ENCODE measurements at places on chromosomes 11 and 22.

- no peak for DNase-seq
These were observed 550.7 kb downstream of the MN1 start for GRCh38 chr22:27250886-27251285.

GRCh38 chr11:67382276-67383136 lies 9.1 kb upstream of the CLCF1 start:
- peak; percentile 72 for DNase-seq

- no peak for DNase-seq
These were observed 117.7 kb downstream of the CACNA1I start for GRCh38 chr22:39688186-39688785.

- no peak for DNase-seq
These were observed 4.3 kb upstream of the CHID1 start for GRCh38 chr11:914747-915501.

GRCh38 chr11:61445516-61445915 lies 15.6 kb downstream of the SDHAF2 start:
- no peak for DNase-seq

- DNase-seq: no peak
These were observed 2.8 kb downstream of the SPON1 start for GRCh38 chr11:13965337-13965736.

DNA sequence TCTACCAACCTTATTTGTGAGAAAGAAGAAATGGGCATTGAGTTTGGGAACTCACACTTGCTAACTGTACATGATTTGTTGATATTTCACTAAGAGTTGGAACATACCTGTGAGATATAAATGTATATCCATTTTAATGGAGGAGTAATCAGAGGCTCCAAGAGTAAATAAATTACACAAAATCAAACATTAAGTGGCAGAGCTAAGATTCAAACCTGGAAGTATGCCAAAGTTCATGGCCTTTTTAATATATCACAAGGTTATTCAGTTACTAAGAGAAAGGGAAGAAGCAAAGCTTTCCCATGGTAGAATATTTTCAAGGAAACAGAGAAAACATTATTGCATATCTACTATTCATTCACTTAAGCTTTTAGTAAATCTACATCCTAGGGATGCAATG lies 1641.1 kb downstream of the FAM181B start:
- DNase-seq: no peak

- no peak for DNase-seq
These were observed 32.2 kb upstream of the A4GALT start for GRCh38 chr22:42752912-42753311.

- DNase-seq: no peak
These were observed 70.1 kb upstream of the LRRC55 start for GRCh38 chr11:57111619-57112018.

DNA sequence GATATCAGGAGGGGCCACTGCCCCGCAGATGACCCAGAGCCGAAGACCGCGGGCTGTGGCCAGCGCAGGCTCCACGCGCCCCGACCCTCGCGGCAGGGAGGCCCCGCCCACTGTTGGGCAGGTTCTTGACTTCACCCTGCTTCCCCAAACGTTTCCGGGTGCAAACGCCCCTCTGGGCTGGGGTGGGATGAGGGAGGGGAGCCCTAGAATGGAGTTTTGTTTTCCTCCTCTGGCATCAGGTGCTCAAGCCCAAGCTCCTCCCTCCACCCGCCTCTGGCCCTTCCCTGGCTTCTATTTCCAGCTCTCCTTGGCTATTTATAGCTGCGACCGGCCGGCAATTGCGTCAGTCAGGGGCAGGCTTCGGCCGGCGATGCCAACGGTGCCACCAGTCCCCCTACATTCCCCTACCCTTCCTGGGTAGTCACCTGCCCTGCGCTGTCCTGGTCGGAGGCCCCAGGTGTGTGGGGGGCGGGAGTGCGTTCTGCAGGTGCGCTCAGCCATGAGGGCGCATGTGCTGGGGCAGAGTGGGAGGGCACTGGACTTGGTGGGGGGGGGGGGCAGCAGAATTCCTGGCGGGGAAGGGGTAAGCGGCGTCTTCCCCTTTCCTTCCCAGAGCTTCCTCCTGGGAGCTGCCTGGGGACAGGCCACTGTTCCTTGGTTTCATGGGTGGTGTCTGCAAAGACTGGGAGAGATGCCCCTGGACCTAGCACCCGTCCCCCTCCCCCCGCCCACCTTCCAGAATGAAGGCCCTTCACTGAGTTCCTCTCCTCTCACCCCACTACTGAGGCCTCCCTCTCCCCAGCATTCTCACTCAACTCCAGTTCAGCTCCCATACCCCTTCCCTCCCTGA lies 23.6 kb downstream of the DUSP8 start:
- DNase-seq: no peak

DNA sequence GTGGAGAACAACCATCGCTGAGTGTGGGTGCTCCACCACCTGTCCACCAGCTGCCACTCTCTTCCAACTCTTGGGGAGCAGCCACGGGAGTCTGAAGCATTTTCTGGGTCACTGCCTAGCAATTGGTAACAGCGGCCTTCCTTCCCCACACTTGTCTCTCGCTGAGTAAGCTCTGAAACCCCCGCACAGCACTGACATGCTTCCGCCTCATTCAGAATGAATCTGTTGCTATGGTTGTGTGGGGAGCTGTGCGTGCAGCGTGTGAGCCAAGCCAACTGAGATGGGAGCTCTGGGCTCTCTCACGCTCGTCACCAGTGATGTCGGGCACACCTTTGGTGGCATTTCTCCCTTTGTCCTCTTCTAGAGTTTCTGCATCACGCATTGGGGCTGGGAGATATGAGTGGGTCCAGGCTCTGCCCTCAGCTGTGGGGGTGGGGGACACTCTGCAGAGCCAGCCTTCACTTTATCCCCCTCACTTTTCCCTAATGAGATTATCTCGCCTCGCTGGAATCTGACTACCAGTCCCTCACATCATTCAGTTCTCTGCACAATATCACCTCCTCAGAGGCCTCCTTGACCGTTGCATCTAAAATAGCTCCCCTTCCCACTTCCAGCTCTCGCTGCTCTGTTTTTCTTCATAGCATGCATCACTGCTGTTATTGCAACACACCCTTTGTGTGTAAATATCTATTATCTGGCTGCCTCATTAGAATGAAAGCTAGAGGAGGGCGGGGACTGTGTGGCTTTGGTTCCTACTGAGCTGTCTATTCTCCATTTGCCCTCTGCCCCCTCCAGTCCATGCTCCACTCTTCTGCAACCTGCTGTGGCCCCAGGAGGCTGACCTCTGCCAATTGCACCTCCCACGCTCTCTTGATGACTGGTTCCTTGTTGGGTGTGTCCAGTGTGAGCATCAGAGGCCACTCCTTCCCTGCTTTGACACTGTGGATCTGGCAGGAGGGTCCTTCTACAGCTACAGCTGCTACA lies 569.9 kb upstream of the CADM1 start:
- DNase-seq: no peak

- no peak for DNase-seq
These were observed 47.8 kb downstream of the PPFIBP2 start for GRCh38 chr11:7561562-7561961.

- no peak for DNase-seq
These were observed 35.5 kb downstream of the USP28 start for GRCh38 chr11:113839842-113840241.

GRCh38 chr11:64734811-64735724 lies 8.9 kb downstream of the RASGRP2 start:
- no peak for DNase-seq

- no peak for DNase-seq
These were observed 434.1 kb downstream of the BRD1 start for GRCh38 chr22:49393526-49393925.

DNA sequence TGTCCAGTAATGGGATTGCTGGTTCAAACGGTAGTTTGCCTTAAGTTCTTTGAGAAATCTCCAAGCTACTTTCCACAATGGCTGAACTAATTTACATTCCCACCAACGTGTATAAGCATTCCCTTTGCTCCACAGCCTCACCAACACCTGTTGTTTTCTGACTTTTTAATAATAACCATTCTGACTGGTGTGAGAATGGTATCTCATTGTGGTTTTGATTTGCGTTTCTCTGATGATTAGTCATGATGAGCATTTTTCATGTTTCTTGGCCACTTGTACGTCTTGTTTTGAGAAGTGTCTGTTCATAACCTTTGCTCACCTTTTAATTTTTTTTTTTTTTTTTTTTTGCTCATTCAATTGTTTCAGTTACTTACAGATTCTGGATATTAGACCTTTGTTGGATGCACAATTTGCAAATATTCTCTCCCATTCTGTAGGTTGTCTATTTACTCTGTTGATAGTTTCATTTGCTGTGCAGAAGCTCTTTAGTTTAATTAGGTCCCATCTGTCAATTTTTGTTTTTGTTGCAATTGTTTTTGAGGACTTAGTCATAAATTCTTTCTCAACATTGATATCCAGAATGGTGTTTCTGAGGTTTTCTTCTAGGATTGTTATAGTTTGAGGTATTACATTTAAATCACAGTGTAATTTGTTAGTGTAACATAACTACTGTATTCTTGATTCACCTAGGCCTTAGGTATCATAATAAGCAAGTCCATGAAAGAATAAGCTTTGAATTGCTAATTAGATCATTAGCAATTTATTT lies 33.0 kb downstream of the CCDC34 start:
- DNase-seq: no peak

DNA sequence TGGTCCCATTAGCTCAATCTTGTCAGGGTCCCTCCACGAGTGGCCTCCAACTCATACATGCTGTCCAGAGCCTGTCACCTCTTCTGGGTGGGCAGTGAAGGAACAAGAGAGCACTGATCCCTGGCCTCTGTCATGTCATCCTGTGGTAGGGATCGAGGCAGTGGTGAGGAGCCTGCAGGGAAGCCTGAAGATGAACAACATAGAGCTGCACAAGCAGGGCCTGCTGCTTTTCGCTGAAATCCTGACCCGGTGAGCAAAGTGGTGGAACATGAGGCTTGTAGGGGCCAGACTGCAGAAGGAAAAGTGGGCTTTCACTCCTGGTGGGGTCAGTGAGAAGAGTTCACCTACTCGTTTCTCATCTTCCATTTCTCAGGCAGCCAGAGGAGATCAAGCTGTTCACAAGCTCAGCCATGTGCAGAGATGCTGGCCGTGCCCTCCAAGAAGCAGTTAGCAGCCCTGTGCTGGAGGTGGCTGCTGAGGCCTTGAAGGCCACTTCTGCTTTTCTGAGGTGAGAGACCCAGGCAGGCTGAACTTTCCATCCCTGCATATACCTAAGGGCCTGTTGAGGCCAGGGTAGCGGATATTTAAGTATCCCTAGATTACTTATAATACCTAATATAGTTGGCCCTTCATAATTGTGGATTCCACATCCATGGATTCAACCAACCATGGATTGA lies 32.9 kb downstream of the MEI1 start:
- no peak for DNase-seq

- DNase-seq: no peak
These were observed 541 bp downstream of the MICAL2 start for GRCh38 chr11:12110714-12111548.

DNA sequence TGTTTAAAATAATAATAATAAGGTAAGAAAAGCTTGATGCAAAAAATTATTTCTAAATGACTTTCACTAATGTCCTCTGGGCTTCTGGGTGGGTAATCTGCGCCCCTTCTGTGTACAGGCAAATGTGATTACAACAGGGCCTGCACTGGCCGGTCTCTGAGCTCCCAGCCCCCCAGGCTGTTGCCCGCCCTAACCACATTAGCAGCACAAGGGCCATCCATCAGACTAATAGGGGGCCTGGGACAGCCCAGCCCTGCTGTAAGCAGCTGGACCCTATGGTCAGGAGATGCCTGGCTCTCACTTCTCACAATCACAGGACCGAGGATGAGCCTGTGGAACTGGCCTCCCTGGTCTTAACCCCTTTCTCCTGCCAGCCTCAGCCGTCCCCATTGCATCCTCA lies 388.4 kb downstream of the BUD13 start:
- DNase-seq: no peak

DNA sequence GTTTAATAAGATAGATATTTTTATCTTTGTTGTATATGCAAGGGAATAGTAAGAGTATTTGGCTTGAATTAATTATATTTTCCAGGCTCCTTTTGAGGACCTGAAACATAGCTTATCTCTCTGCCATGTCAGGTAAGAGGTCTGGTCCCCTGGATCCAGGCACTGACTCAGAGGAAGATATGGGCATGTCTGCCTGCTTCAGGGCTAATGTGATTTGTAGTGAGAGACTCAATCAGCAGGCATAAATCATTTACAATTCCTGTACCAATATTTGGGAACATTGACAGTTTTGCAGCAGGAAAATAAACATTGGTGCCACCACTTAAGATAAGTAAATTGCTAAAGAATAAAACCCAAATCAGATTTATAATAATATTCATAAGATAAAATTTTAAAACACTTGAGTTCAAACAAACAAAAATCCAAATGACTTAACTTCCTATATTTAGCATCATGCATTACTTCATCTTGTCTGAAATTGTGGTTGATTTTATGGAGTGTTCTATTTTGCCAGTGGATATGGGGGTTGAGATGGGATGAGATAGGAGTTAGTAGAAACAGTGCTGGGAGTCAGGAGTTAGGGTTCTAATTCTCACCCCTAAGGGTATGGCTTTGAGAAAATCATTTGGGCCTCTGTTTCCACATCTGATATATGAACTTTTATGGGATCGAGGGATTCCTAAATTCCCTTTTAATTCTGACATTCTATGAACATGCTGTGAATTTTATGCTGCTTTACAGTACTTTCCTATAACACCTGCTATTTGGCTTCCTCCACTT lies 5.1 kb upstream of the CALCA start:
- no peak for DNase-seq

- no peak for DNase-seq
These were observed 19.5 kb upstream of the RASSF10 start for GRCh38 chr11:12989428-12990161.

- peak; percentile 37 for DNase-seq
These were observed at the start of gene APOL6 for GRCh38 chr22:35648066-35649025. Gene APOL6 (plus strand): TSS chr22:35648446. CDS start chr22:35656426, 7,980 bp downstream.

- no peak for DNase-seq
These were observed 299.6 kb downstream of the KIRREL3 start for GRCh38 chr11:126700768-126701519.

DNA sequence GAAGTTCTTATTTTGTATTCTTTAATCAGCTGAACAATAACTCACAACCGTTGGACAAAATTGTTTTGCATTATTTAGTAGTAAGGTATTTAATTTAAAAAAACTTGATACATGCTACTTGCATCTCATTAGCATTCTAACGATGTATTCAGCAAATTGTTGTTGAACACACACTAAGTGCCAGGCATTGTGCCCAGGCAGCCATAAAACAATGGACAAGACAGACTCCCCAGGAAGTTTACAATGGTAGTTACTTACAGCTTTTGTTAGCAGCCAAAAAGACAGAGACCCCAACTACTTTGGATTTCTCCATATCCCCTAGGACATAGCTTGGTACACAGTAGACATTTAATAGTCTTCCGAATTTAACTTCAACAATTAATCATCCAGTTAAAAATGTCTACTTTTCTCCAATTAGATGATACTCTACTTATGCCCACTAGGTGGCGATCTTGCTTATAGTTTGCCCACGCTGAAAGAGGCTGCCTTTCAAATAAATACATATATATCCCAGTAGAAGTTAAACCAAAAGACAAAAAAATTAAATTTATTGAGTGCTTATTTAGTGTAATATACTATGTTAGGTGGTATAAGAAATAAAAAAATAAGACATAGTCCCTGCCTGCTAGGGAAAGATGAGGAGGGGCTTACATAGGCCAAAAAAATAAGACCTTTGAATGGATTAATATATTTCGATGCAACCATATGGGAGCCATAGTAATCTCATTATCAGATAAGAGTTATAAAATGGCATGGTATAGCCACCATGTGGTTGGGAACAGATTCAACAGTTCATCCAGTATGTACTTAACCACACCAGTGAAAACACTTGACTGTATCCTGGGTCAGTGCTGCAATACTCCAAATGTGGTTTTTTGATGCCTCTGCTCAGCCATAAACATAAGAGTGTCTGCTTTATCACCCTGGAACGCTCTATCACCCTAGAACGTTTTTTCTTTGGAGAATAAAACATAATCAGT lies 2.0 kb upstream of the FJX1 start:
- DNase-seq: no peak

GRCh38 chr22:25282346-25282670 lies 62.9 kb downstream of the CRYBB2 start:
- no peak for DNase-seq
